Urinary bladder (tissue), 4 donors: ENCODE measurements at places on chromosomes 3 and 15. TPM values are rescaled to one million over a fixed set of nuclear protein-coding genes. Genes with fewer than 3 reads are reported as not detected.

Gene KLF15
- 1.6 TPM for total RNA-seq

Gene CHRD
- total RNA-seq = 9.1 TPM

DNA sequence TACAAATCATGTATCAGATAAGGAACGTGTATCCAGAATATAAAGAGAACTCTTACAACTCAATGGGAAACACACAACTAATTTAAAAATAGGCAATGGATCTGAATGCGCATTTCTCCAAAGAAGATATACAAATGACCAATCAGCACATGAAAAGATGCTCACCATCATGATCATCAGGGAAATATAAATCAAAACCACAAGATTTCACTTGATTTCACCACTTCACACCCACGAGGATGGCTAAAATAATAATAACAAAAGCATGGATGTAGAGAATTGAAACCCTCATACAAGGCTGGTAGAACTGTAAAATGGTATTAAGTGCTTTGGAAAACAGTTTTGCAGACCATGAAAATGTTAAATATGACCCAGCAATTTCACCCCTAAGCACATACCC is 26.7 kb upstream of the SLC12A8 start:
- DNase-seq = no peak

- no peak for DNase-seq
These were observed 56.0 kb upstream of the FURIN start for GRCh38 chr15:90812171-90812957.

DNA sequence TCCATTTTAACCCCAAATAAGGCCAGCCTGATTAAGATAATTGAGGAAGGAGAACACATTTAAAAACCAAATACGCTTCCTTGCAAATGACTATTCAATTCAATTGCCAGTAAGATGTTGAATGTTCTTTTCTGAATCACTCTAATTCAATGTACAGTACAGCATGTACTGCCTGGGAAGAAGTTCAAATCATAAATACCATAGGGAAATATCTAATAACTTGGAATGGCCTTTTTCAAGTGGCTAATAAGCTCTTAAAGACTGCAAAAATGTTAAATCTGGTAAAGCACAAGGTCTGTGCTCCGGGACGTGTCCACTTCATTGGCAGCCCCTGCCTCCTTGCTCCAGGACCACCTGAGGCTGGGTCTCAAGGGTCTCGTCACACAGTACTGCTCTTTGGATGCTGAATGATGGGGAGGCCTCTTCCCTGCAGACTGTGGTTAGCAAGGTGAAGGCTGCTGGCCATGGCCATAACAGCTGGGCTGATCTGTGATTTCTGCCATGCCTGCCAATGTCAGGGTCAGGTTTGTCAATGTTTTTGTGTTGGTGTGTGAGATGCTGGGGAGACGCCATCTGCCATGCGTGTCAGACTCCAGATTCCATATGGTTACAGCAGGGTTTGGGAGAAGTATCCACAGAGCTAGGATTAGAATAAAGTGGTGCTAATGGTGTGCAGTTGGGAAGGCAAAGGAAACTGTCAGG is 300.5 kb downstream of the ADAMTS17 start:
- no peak for DNase-seq

GRCh38 chr3:71421475-71421819 is 162.1 kb downstream of the FOXP1 start:
- DNase-seq = no peak

DNA sequence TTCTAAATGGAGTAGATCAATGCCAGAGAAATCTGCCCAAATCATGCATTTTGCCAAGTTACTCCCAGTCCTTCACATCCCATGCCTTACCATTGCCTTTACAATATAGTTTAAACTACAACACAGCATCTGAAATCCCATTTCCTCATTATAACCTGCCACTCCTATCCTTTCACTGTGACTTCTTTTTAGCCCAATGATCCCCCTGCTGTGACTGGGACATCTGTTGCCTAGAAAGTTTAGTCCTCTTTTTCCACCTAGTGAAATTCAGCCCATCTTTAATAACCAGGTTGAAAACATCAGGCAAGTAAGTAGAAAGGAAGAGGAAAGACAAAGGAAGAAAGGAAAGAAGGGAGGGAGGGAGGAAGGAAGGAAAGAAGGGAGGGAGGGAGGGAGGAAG is 627.9 kb upstream of the ZNF385D start:
- DNase-seq = no peak

- no peak for DNase-seq
These were observed 15.5 kb upstream of the BCHE start for GRCh38 chr3:165852711-165853110.
